ENCODE measurements at places on chromosomes 1 and 21.

DNA sequence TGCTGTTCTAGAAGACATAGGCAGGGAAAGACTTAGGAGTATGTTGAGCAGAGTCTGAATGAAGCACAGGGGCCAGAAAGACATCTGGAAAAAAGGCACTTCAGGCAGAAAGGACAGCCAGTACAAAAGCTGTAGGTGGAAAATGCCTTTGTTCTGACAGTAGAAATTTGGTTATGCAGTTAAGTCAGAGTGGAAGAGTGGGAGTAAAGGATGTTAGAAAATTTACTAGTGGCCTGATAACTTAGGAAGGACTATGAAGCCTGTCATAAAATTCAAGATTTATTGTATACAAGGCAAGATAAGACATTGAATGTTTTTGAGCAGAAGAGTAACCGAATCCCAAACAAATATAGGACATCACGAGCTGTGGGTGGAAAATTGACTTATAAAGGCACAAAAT is 987.9 kb downstream of the PLA2G4A start:
- H3K36me3 ChIP-seq = no peaks in the 10 kb centered on the region
- no peak for DNase-seq
- no peak overlapping the region for H3K27ac ChIP-seq
- no peaks in the 10 kb centered on the region for H3K27me3 ChIP-seq
- H3K4me3 ChIP-seq = no peak overlapping the region
- no peaks in the 10 kb centered on the region for H3K4me1 ChIP-seq

DNA sequence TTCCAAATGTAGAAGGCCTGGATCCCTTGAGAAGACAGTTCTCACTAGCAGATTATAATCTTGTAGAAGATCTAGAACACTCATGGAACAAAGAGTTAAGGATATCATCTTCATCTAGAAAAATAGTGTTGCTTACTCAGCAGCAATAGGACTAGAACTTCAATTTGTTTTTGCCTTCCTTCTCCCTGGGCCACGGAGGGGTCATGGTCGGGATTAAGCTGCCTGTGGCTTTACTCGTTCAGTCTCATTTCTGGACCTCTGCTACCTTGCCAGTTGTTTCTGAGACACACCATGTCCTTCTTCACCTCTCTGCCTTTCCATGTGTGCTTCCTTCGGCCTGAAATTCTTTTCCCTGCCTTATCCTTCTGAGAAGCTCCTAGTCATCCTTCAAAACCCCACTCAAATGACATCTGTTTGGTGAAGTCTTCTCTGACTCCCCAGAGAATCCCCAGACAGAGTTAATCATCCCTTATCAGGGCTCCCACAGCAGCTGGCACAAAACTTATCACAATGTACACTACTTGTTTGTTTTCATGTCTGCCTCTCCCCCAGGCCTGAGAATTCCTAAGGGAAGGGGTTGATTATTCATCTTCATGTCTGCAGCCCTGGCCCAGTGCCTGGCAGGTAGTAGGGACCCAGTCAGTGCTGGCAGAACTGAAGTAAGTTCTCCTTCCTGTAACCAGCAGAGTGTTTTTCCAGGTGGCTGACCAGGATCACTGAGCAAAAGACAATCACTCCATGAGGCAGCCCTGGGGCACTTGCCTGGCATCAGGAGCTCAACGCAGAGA is 15.5 kb upstream of the SNX27 start:
- H3K27ac ChIP-seq = no peak overlapping the region
- H3K4me3 ChIP-seq = no peak overlapping the region
- peaks cover 3% of the 10 kb centered on the region for H3K4me1 ChIP-seq
- no peak for DNase-seq
- H3K27me3 ChIP-seq = no peaks in the 10 kb centered on the region
- H3K36me3 ChIP-seq = no peaks in the 10 kb centered on the region

- peaks cover 16% of the 10 kb centered on the region for H3K27me3 ChIP-seq
- peaks cover 6% of the 10 kb centered on the region for H3K4me1 ChIP-seq
- H3K36me3 ChIP-seq = no peaks in the 10 kb centered on the region
- H3K4me3 ChIP-seq = no peak overlapping the region
- no peak overlapping the region for H3K27ac ChIP-seq
- DNase-seq = no peak
Measured at GRCh38 chr21:45865106-45865835, 116.3 kb upstream of the COL6A1 start.

DNA sequence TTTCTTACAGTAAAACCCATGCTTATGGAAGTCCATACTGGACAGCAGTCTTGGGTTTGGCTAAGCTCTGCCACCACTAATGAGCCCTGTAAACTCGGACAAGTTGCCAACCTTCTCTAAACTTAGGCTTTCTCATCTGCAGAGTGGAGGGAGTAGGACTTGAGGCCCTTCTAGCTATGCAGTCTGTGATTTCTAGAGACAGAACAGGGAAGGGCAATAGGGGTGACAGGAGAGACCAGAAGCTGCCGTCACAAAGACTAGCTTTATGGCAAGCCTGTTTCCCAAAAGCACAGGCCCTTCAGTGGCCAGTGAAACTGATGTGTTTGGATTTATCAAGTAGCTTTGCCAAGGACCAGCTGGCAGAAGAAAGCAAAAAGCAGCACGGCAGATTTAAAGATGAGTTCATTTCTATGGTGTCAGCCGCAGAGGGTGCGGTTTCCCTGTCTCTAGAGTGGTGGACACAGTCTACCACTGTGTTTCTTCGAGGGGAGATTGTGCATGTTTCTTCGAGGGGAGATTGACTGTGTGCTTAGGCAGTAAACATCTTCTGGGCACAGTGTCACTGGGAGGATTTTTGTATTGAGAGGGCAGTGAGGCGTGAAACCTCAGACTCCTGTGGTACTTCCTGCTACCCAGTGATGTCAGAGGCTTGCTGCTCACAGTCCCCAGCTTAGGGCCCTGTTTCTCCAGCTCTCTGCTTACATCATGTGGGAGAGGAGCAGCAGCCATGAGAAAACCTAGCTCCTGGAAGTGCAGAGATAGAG is 119.0 kb downstream of the ROR1 start:
- no peak for DNase-seq
- no peaks in the 10 kb centered on the region for H3K27me3 ChIP-seq
- H3K4me1 ChIP-seq = peaks cover 9% of the 10 kb centered on the region
- H3K4me3 ChIP-seq = no peak overlapping the region
- H3K27ac ChIP-seq = no peak overlapping the region

DNA sequence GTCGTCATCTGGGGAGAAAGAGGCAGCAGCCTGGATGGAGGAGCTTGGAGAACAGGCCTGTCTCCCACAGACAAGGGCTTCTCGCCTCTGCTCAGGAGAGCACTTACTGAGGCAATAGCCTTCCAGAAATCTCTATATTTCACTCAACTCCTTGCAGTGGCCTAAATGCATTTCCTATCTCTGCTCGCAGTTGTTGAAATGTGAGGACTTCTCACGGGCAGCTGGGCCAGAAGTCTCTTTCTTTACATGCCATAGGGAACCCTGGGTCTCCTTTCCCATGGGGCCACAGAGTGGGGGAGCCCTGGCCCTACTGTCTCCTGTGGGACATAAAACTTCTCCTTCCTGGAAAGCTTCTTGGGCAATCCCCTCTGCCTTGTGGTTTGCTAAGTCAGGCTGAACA is 43.5 kb upstream of the KIF21B start:
- no peak overlapping the region for H3K27ac ChIP-seq
- DNase-seq = no peak
- H3K36me3 ChIP-seq = no peaks in the 10 kb centered on the region
- H3K4me3 ChIP-seq = no peak overlapping the region
- no peaks in the 10 kb centered on the region for H3K27me3 ChIP-seq

Measured in neuronal stem cell (in vitro differentiated cells).